Fibroblast of pulmonary artery (primary cell): ENCODE measurements at places on chromosomes 5 and 9.

DNA sequence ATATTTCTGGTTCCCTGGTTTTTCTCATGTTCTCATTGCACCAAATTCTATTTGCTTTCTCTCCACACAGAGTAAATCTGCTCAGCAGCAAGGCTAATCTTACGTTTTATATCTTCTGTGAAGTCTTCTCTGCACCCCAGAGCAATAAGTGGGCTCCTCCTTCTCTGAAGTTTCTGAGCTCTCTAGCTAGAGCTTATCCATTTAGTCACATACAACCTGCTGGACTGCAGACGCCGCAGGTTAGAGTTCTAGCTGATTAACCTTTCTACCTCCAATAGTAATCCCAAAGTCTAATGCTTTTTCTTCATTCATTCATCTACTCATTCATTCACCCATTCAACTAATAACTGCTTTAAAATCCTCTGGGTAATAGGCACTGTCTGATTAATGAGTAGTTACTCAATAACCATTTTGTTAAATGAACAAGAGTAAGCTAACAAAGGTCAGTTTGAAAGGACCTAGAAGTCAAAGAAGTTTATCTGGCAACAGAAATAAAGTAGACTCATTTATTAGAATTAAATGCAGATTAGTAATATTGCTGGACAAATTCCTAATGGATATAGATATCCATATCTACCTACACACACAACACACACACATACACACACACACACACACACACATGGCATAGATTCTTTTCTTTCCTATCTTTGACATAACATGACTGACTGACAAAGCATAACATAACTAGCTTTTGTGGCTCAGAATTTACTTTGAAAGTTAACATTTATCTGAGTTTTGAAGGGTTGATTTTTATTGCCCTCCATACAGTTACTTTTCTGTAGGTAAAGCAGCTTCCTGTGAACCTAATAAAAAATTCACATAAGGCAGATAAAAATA lies 984.6 kb upstream of the SEMA6A start:
- DNase-seq, result no peak

DNA sequence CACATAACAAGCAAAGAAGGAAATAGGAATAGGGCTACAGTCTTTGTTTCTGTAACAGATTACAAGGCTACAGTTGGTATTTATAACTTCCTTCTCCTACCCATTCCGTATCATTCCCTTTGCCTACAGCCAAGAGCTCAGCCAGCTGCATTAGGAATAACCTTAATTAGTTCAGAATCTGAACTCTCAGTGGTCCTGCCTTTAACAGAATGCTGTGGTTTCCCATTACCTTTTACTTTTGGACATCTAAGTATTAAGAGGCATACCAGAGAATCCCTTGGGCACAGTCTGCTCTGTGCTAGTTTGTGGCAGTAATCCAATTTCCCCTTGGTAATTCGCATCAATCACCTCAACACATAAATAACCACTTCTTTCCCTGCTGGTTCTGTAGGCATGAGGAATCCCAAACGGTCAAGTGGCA lies 44.2 kb downstream of the PKD2L2 start:
- peak; percentile 33 for DNase-seq

- DNase-seq, result peak; percentile 82
Measured at GRCh38 chr5:43007911-43008362, 32.2 kb downstream of the ANXA2R start.

DNA sequence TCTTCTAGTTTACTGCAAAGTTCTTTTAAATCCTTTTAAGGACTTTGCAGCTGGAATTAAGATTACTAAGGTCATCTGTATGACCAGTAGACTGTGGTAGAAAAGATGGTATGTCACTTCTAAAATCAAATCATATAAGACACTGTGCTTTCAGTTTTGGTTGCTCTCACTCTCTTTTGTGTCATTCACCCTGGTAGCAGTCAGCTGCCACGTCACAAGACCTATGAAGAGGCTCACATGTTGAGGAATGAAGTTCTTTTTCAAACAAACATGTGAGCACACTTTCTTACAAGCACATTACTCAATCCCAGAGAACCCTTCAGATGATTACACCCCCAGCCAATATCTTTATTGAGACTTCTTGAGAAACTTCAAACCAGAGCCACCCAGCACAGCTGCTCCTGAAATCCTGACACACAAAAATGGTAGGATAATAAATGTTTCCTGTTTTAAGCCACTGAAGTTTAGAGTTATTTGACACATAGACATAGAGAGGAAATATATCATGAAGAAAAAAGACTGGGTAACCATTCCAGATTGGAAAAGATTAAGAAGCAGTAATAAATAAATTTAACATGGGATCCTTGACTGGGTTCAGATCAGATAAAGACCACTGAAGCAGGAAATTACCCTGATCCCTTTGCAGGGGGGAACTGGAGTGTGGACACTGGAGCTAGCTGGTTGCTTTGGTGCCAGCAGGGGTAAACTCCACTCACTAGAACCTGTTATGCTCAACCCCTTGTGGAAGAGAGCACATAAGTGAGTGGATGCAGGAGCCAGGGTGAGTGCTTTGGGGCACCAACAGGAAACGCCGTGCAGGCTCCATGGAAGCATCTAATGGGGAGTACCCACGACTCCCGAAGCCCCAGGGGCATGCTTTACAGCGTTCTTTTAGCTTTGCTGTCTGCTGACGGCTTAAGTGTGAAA lies 64.1 kb downstream of the SLCO4C1 start:
- no peak for DNase-seq

DNA sequence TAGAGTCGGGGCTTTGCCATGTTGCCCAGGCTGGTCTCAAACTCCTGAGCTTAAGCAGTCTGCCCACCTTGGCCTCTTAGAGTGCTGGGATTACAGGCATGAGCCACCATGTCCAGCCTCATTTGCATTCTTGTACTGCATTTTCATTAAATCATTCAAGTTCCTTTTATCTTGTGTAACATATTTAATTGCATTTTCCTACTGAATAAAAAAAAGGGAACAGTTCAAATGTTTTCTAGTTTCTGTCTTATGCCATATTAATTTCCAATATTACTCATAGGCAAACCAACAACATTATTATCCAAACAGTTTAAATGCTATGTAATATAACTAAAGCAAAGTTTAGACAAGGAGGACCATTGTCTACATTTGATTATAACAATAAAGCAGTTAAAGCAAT lies 6.1 kb downstream of the SLC31A1 start:
- no peak for DNase-seq
